ENCODE measurements at places on chromosomes 12 and 14.
A peak's percentile ranks its signal among the peaks of the same experiment; 100 is the strongest.

DNA sequence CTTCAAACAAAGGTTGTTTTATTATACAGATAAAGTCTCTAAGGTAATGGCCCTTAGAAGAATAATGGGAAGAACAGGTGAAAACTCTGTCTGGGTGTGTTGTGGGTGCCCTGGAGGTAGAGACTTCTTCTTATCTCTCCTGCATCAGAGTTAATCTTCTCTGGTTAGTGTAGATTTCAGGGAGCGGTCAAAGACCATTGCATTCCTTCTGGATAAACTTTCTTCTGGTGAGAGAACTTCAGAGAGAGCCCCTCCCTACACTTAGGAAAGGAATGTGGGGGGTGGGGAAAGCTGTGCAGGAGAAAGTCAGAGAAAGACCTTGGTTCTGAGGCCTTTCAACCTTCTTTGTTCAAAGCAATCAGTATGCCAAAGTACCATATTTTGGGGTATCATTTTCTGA, 658.5 kb downstream of the DIO2 start:
- DNase-seq: no peak

- peak; percentile 88 for DNase-seq
Observed at GRCh38 chr12:98002887-98003493, 512.4 kb upstream of the TMPO start.

GRCh38 chr14:101634202-101634849, 73.0 kb downstream of the DIO3 start:
- DNase-seq: no peak

- DNase-seq: no peak
Observed at GRCh38 chr12:113844495-113845210, 121.5 kb downstream of the RBM19 start.

- DNase-seq: no peak
Observed at GRCh38 chr12:121114806-121115205, 17.9 kb upstream of the P2RX7 start.

DNA sequence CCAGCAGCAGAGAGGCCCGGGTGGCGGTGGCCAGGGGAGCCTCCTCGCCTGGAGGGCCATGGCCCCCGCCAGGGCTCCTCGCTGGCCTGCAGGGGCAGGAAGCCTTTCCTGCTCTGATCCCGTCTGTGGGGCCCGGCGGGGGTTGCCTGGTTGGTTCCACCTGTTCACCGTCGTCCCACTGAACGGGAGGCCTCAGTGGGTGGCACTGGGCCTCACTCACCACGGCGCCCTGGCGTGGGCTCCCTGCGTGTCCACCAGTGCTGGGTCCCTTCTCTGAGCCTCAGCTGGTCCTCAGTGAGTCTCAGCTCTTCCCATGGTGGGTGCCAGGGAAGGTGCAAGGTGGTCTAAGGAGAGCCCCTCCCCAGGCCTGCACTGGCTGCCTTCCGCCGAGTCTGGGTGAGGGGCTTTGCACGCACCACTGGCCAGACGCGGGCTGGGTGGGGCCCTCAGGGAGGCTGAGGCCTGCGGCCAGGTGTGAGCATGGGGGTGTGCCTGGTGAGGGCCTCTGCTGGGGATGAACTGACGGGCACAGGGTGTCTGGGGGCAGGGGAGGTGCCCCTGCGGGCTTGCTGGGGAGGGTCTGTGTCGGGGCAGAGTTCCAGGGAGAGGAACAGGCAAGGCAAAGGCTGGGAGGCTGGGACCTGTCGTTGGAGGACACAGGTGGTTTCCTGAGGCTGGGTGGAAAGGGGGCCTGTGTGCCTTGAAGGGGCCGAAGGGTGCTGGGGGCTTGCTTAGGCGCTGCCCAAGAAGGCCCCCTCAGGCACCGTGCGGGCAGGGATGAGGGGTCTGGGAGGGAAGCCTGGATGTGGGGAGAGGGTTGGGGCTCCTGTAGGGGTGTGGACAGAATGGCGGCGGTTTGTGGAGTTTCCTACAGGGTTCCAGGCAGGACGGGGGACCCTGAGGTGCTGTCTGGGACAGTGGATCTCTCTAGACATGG, 339.8 kb downstream of the TMEM121 start:
- no peak for DNase-seq

DNA sequence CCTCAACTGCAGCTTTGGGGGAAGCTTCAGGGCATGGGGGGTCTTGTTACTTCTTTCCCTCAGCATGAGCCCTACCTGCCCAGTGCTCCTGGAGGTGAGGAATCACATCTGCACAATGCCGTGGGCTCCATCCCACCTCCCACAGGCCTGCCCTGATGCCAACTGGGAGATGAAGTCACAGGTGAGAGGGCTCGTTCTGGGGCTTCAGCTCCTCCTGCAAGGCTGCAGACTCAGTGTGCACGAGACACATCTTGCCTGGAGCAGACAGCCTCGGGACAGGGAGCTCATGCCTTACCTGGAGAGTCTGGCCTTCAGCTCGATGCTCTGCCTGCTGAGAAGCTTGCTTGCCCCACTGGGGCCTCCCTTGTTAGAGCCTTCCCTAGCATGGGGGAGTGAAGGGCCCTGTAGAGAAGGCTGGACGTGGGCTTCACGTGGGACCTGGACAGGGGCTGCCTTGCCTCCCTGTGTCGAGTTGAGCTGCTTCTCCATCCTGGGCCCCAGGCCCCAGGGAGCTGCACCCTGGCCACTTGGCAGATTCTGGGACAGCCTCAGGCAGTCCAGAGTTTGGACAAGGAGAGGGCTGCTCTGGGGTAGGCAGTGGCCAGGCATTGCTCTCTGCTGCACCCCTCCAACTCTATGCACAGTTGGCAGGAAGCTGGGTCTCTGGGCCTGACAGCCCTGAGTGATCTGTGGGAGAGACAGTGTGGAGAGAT, 171.4 kb downstream of the KIF26A start:
- DNase-seq: no peak

- DNase-seq: no peak
Observed at GRCh38 chr12:62882696-62883095, 52.3 kb downstream of the PPM1H start.

GRCh38 chr14:99158150-99158549, 113.8 kb downstream of the BCL11B start:
- DNase-seq: peak; percentile 3

GRCh38 chr14:55348766-55349453, 62.7 kb downstream of the ATG14 start:
- no peak for DNase-seq

DNA sequence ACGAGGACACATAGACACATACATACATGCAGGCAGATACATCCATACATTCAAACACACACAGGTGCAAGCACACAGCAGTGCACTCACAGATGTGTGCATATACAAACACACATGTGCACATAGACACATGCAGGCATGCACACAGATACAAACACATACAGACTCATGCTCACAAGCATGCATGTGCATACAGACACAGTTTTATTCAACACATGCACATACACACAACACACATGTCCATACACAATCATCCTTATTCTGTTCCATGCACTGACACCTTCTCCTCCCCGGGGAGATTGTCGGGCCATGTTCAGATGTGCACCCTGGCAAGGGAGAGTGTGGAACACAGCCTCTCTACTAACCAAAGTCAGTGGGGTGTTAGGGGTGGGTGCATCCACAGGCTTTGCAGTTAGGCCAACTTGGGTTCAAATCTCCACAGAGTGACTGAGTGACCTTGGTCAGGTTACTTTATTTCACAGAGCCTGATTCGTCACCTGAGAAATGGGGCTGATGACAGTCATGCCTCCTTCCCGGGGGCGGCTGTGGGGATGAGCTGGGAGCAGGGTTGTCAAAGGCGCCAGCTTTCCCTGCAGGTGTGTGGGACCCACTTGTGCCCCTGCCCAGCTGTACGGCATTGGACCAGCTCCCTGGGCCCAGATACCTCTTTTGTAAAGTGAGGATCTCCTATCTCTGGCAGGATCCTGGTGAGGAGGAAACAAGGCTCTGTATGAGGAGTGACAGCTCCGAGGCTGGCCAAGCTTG, 250.1 kb downstream of the SLC41A2 start:
- no peak for DNase-seq

DNA sequence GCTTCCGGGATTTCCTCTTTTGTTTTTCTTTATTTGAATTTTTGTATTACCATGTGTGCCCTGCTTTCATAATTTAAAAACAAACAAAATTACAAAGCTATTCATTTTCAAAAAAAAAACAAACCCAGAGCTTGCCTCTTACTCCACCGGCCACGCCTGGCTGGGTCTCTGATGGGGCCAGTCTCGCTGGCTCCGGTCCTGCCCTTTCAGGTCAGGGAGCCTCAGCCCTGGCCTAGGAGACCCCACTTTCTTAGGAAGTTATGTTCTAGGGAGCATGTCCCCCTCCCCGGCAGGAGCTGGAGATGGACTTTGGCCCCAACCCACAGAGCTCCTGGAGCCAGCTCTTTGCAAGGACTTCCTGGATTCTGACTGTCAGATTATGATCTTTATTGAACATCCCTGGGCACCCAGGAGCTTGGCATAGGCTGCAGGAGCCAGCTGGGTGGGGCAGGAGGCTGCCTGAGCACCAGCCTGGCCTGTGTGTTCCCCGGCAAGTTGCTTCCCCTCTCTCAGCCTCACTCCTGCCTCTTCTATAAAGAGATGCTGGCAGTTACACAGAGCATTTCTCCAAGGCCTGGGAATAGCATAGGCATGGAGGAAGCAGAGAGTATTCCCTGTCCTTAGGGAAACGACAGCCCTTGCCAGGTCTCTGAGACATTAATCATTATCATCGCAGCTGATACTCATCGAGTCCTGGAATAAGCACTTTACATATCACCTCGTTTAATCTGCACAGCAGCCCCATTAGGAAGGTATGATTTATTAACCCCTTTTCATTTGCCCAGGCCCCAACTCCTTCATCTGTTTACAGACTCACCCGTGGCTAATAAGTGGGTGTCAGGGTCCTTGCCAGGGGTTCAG, 3.5 kb downstream of the DEGS2 start:
- DNase-seq: peak; percentile 64

DNA sequence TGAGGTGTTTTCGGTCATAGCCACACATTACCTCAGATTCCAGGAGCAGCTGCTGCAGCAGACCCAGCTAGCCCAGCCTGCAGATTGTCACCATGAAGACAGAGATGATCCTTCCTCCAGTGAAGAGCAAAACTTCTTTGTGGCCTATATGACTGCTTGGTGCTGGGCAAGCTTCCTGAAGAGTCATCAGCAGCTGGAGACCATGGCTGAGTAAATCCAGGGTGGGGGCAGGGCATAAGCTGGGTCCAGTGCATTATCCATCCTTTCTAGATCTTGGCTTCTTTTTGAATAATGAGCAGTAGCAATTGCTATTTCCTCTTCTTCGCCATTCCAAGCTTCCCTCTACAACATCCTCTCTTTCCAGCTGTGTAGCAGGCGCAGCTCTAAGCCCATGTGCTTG, 373.1 kb upstream of the DDHD1 start:
- DNase-seq: no peak

- no peak for DNase-seq
Observed at GRCh38 chr14:100691395-100692056, 35.2 kb upstream of the DLK1 start.

DNA sequence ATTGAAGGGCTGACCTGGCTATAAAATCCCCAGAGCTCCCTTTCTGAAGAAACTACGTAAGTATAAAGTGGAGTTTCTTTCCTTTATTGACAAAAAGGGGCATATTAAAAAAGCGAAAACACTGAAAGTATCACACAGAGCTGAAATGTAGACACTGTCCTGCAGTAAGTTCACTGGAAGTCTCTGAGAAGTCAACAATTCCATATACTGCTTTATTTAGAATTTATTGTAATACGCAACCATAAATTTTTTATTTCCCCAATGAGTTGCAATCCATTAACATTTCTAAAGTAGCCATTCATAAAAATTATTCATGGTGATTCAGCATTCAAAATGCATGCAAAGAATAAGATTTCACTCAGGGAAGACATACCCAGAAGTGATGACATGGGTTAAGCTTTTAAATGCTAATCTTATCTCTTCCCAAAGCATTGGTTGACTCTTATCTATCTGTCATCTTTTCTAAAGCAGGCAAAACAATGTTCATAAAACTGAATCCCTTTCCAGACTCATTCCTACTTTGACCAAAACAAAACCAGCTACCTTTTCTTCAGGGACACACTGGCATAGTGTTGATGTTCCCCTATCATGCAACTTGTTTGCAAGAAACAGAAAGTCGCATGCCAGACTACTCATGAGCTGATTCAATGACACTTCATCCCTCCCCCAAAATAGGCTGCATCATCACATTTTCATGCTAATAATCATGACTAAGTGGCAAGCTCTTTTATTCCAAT, 17.3 kb downstream of the KITLG start:
- no peak for DNase-seq

DNA sequence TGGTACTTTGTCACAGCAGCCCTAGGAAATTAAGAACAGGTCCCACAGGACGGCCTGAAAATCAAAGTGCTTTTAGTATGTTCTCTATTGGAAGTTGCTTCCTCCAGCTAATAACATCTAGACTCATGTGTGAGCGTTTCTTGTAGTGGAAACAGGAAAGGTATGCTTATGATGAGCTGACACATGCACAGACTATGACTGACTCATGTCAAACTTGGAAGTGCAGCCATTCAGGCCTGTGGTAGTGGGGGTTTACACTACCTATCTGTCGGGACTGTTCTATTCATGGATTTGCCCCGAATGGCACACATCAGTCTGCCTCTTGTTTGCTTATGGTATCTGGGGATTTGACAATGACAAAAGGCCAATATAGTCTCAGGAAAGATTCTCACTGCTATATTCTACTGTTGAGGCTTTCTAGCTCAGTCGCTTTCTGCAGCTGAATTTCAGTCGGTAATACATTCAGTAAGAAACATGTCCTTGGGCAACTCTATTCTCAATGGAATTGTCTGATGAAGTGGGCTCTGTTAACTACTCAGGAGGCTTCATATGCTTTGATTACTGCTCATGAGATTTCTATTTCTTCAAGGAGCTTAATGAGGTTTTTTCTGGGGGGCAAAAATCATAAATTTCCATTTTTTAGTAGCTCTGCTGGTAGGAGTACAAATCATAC, 270.3 kb upstream of the DAAM1 start:
- no peak for DNase-seq

GRCh38 chr14:60348211-60348610, 99.2 kb downstream of the PPM1A start:
- no peak for DNase-seq

DNA sequence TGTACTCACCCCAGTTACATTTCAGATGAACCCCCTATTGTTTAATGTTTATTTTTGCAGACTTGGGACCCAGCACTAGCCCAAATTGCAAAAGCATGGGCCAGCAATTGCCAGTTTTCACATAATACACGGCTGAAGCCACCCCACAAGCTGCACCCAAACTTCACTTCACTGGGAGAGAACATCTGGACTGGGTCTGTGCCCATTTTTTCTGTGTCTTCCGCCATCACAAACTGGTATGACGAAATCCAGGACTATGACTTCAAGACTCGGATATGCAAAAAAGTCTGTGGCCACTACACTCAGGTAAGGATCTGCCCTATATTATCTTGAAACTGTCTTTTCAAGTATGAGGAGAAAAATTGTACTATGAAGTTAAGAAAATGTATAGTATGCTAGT, 1.2 kb downstream of the GLIPR1 start:
- DNase-seq: no peak
